Right hindlimb (tissue), 1 donor: ENCODE measurements at places on chromosomes 5 and 9.

DNA sequence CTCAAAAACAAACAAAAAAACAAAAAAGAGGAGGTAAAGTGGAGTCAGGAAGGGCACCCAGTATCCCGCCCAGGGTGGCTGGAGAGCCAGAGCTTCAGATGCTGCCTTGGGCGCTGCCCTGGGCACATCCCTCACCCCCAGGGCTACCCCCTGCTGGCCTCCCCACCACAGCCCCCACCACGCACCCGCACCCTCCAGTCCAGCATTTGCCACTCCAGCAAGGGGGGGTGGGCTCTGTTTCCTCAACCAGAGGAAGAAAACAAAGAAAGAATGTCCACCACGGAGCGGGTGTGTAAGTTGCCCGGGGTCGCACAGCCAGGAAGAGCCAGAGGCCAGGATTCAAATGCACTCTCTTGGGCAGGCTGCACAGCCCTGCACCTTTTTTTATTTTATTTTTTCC, 86.1 kb downstream of the NTNG2 start:
- no peak for DNase-seq

DNA sequence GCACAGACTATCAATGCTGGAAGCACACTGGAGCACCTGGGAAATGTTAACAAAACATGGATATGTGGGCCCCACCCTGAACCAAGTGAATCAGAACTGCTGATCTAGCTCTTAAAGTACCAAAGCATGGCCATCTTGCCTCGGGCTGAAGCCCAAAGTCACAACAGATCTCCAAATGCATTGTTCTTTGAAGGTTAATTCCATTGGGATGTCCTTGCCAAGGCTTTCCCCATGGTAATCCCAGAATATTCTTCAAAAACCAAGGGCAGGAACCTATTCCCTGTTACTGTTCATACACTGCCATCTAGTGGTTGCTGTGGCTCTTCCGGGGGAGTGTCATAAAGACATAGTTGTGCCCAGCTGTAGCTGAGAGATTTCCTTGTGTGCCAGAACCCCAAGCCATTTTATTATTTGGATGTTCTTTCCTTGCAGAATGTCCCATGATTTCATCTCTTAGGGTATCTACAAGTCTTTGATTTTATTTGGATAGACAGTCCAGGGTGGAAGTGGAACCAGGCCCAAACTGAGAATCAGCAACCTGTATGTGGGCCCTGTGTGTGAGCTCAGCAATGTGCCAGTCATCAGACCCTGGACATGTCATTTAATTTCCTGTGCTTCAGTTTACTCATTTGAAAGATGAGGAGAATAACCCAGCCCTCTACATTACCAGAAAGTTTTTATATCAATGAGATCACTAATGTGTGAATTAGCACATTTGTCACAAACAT, 290.0 kb downstream of the ACTL7B start:
- peak; percentile 66 for DNase-seq

- DNase-seq, result no peak
These were observed 37.1 kb downstream of the VAV2 start for GRCh38 chr9:133954862-133955529.

GRCh38 chr5:62576570-62577170, 1.9 kb upstream of the LRRC70 start:
- no peak for DNase-seq

DNA sequence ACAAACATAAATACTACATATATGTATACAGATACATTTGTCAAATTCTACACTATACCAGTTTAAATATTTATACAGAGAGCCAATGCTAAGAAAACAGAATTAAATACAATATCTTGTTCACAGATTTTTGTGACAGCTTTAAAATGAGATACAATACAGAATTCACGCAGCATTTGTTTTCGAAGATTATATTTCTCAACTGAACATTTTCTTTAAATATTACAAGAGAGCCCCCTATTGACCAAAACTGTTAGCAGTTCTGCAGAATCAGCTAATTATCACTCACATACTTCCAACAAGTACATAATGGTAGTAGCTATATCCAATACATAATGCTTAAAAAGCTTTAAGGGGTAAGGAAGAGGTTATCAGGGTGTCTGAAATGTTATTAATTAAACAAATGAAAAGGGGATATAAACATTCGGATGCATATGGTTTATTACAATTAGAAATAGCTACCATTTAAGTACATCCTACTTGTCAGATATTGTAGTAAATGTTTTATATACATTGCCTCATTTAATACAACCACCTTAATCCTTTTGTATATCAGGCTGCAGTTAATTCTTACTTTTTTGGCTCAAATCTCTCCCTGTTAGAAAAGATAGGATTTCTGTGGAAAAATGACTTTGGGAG, 31.7 kb downstream of the ZDHHC21 start:
- DNase-seq, result no peak
